ENCODE measurements at places on chromosomes 5 and 9.

DNA sequence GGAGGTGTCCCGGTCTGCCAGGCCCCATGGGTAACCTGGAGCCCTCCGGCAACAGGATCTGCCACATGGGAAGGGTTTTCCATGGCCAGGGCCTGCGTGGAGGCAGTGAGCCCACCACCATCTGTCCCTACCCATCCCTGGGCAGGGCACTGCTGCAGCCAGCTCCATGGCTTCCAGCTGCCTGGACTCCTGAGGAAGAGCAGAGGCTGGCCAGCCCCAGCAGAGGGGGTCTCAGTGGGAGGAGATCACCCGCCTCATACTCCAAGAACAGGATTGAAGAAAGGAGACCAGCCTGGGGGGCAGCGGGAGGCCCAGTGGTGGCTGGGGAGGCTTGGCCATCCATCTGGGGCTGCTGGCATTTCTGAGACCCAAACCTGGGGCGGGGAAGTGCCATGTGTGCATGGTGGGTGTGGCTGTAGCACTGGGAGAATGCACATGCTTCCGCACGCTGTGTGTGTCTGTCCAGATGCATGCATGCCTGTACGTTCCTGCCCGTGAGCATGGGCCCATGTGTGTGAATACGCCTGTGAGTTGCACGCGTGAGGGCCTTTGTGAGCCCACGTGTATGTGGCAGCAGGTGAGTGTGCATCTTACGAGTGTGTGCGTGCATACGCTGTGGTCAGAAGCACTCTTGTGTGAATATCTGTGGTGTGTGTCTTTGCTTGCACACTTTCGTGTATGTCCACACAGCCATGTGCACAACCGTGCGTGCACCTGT lies 78.5 kb downstream of the LMX1B start:
- H3K4me1 ChIP-seq = no peaks in the 10 kb centered on the region
- H3K36me3 ChIP-seq = no peaks in the 10 kb centered on the region
- DNase-seq = no peak
- no peak overlapping the region for H3K4me3 ChIP-seq

DNA sequence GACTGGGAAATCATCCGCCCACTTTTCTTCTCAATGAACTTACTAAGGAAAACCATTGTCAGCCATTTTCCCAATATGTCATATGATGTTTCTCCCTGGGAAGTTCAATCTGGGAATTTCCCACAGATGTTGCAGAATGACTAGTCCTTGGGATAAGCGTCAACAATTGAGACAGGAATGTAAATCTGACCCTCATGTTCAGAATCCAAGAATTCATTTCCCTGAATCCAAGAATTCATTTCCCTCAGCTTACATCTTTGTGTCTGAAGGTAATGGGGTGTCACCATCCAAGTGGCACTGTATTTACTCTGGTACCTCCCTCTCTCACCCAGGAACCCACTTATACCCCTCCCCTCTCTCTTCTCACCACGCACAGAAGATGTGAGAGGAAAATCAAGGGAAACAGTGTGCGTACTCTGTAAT lies 7.4 kb downstream of the KLF9 start:
- peaks cover 74% of the 10 kb centered on the region for H3K4me1 ChIP-seq
- no peak for DNase-seq
- H3K27me3 ChIP-seq = no peaks in the 10 kb centered on the region
- no peak overlapping the region for H3K27ac ChIP-seq
- H3K36me3 ChIP-seq = peaks cover 18% of the 10 kb centered on the region

GRCh38 chr5:76720988-76721569 lies 5.2 kb downstream of the F2R start:
- H3K4me3 ChIP-seq = no peak overlapping the region
- no peak for DNase-seq
- H3K27ac ChIP-seq = peak overlapping the region; percentile 8
- peaks cover 27% of the 10 kb centered on the region for H3K27me3 ChIP-seq

DNA sequence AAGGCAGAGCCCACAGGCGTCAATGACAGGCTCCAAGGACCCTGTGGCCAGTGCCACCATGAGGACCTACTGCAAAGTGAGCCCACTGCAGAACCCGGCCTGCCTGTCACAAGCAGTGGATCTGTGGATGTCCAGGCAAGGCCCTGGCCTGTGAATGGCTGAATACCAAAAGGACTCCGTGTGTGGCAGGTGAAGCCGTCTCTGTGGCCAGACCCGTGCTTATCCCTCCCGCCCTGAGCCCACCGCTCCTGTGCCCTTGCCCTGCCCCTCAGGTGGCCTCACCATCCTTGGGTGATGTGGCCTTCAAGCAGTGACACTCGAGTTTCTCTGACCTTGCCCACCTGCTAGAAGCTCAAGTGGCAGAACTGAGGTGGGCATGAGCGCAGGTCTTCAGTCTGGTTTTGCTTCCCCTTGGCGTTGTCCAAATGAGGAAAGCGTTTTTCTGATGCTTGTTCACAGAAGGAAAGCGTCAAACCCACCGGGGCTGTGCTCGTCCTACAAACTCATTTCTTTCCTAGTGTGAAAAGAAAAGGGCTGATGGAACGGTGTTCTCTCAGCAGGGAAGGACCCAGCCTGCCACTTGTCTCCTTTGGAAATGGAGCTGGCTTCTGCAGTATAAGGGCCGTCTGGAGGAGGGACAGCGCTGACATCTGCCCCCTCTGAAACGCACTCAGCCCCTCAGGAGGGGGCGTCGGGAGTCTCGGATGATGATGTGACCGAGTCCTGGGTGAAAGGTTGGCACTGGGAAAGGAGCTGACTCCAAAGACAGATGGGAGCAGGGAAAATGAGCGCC lies 377.7 kb upstream of the IRX4 start:
- H3K4me3 ChIP-seq = no peak overlapping the region
- no peak overlapping the region for H3K27ac ChIP-seq
- H3K4me1 ChIP-seq = no peaks in the 10 kb centered on the region
- no peaks in the 10 kb centered on the region for H3K27me3 ChIP-seq
- H3K36me3 ChIP-seq = no peaks in the 10 kb centered on the region

DNA sequence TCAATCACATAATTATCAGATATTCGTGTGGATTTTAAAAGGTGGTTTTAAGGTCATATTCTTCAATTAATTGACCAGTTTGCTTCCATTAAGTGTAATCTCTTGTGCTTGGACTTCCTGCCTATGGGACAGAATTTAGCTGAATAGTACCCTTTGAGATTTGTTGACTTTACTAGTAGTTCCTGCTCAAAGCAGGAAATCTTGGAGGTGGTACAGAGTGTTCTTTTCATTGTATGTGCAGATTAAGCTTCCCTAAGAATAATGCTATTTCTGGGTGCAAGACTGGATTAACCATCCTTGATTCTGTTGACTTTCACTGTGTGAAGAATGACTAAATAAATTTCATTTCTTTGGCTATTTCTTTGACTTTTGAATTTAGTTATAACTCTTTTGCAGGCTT lies 45.4 kb upstream of the ELL2 start:
- no peak for DNase-seq
- H3K4me1 ChIP-seq = no peaks in the 10 kb centered on the region
- H3K4me3 ChIP-seq = no peak overlapping the region
- H3K36me3 ChIP-seq = no peaks in the 10 kb centered on the region

GRCh38 chr9:77386187-77386586 lies 208.9 kb downstream of the VPS13A start:
- no peaks in the 10 kb centered on the region for H3K4me1 ChIP-seq
- no peak overlapping the region for H3K27ac ChIP-seq
- no peak for DNase-seq

DNA sequence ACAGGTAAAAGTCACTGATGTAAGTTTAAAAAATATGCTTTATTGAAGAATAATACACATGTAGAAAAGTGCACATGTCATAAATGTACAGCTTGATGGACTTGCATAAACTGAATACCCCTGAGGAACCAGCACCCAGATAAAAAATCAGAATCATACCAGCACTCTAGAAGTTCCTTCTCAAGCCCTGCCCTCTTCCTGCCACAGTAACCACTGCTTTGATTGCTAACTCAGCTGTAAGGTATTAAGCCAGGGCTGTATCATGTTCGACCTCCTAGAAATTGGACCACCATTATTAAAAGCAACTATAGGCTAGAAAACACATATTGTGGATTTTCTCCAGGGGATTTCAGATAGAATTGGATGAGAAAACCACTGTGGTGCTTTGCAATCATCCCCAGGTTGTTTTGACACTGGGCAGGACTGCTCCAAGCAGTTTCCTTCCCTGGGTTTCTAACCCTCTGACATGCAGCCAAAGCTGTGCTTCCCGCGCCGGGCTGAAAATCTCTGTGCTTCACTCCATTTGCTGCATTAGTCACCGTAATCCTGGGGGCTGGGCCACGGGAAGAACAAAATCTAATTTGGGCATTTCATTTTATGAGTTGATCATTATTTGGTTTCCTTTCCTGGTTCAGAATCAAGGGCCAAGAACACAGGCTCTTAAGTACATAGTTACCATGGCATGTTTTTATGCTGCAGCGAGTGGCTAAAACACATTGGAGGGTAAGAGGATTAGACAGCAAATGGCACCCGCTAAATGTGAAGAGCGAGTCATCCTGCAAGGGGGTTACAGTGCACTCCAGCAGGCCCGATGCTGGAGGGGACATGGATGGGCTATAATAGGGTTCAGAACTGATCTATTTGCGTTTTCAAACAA lies 139.4 kb upstream of the IL12B start:
- peaks cover 3% of the 10 kb centered on the region for H3K36me3 ChIP-seq
- H3K4me3 ChIP-seq = no peak overlapping the region
- H3K4me1 ChIP-seq = peaks cover 34% of the 10 kb centered on the region
- DNase-seq = peak; percentile 59
- H3K27ac ChIP-seq = no peak overlapping the region
- H3K27me3 ChIP-seq = peaks cover 39% of the 10 kb centered on the region

- H3K27ac ChIP-seq = no peak overlapping the region
- H3K36me3 ChIP-seq = no peaks in the 10 kb centered on the region
- DNase-seq = no peak
- H3K4me3 ChIP-seq = no peak overlapping the region
- no peaks in the 10 kb centered on the region for H3K4me1 ChIP-seq
- H3K27me3 ChIP-seq = peaks cover 26% of the 10 kb centered on the region
Observed at GRCh38 chr5:172559004-172559932, 81.8 kb upstream of the NEURL1B start.

All from activated naive CD4-positive, alpha-beta T cell treated with anti-CD3 and anti-CD28 coated beads, Interleukin-2, amount 10 ng/mL, durations not matched to agents 7 days and 5 days (primary cell).